PC-3 (cell line): ENCODE measurements at places on chromosomes 7 and 10. TPM values are rescaled to one million over a fixed set of nuclear protein-coding genes. Genes with fewer than 3 reads are reported as not detected.

DNA sequence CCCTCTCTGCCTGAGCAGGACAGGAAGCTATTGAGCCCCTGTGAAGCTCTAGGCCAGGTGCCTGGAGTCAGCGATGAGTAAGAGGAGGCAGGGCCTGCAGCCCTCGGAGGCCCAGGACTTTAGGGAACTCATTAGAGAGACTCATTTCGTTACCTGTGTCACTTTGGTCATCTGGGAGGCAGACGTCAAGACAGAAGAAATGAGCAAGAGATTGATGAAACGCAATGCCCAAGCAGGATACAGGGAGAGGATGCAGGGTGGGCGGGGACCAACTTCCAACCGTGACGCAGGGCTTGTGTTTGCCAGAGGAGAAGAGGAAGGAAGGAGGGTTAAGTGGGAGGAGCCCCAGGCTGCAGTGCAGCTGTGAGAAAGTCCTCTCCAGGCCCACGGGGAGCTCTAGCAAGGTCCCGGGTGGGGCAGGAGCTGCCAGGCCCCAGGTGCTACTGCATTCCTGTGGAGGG lies 26.4 kb upstream of the GNA12 start:
- H3K4me3 ChIP-seq: peak overlapping the region; percentile 10; the same call in 1 of the 2 replicates
- peaks cover 35% of the 10 kb centered on the region for H3K4me1 ChIP-seq
- H3K36me3 ChIP-seq: no peaks in the 10 kb centered on the region
- H3K27ac ChIP-seq: peak overlapping the region; percentile 53

GRCh38 chr10:74431816-74432215 lies 280.8 kb downstream of the ADK start:
- H3K4me1 ChIP-seq: peaks cover 20% of the 10 kb centered on the region
- DNase-seq: no peak
- H3K4me3 ChIP-seq: no peak overlapping the region

- DNase-seq: no peak
- H3K27ac ChIP-seq: no peak overlapping the region
- H3K4me3 ChIP-seq: no peak overlapping the region
Observed at GRCh38 chr10:34373211-34373610, 441.9 kb downstream of the PARD3 start.

HYAL4 gene
- total RNA-seq: 0.26 and 0.98 TPM in 2 replicates

FAM13C gene
- 0.07 and 0.63 TPM in 2 replicates for total RNA-seq

GRCh38 chr10:75211007-75211691 lies 553 bp downstream of the VDAC2 start:
- H3K27ac ChIP-seq: peak overlapping the region; percentile 85
- H3K4me1 ChIP-seq: peaks cover 45% of the 10 kb centered on the region
- H3K27me3 ChIP-seq: no peaks in the 10 kb centered on the region

DNA sequence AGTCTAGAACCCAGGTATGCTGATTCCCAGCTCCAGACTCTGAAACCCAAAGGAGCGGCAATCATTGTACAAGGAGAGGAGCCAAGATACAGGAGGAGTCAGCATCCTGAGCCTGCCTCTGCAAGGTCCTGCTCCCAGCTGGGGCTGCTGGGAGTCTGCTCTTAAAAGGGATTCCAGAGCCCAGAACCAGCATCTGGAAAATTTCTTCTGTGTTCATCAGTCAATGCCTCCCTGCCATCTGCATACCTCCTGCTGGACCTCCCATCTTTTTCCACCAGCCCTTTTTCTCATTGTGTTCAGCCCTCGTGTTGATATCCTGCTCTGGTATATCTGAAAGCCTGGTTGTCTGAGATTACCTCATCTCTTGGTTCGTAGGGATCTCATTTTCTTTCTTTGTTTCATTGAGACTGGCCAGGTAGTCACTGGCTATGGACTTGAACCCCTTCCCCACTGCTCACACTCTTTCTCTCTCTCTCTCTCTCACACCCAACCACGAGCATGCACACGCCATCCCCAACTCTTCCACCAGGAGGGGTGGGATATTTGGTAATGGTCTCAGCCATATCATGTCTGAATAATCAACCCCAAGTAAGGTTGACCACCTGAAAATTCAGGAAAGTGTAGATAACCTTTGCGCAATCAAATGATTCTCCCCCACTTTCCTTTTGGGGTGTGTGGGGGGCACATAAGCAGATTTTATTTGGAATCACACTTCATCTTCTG lies 608.8 kb downstream of the LRMDA start:
- H3K27ac ChIP-seq: no peak overlapping the region
- peaks cover 10% of the 10 kb centered on the region for H3K4me1 ChIP-seq
- peaks cover 49% of the 10 kb centered on the region for H3K27me3 ChIP-seq
- no peak overlapping the region for H3K4me3 ChIP-seq

GRCh38 chr10:43623351-43623750 lies 17.1 kb downstream of the ZNF485 start:
- H3K27ac ChIP-seq: no peak overlapping the region
- H3K4me3 ChIP-seq: peak overlapping the region; percentile 28
- peaks cover 10% of the 10 kb centered on the region; the same call in 1 of the 2 replicates for H3K36me3 ChIP-seq
- DNase-seq: no peak
- H3K27me3 ChIP-seq: no peaks in the 10 kb centered on the region

GRCh38 chr7:40760293-40760964 lies 625.6 kb downstream of the SUGCT start:
- H3K4me3 ChIP-seq: no peak overlapping the region
- DNase-seq: no peak
- no peaks in the 10 kb centered on the region for H3K27me3 ChIP-seq
- H3K4me1 ChIP-seq: no peaks in the 10 kb centered on the region

ANK3 gene
- 29.5 and 33.6 TPM in 2 replicates for total RNA-seq

TFR2 gene
- total RNA-seq: not detected in 2 replicates

GRCh38 chr7:113633073-113633472 lies 285.7 kb downstream of the PPP1R3A start:
- H3K4me3 ChIP-seq: no peak overlapping the region
- no peaks in the 10 kb centered on the region for H3K27me3 ChIP-seq
- H3K4me1 ChIP-seq: no peaks in the 10 kb centered on the region
- H3K27ac ChIP-seq: no peak overlapping the region
- H3K36me3 ChIP-seq: no peaks in the 10 kb centered on the region
- DNase-seq: no peak

- peak; percentile 64 for DNase-seq
- H3K27me3 ChIP-seq: peaks cover 8% of the 10 kb centered on the region; the same call in 1 of the 2 replicates
- no peaks in the 10 kb centered on the region for H3K36me3 ChIP-seq
- peak overlapping the region; percentile 23; the same call in 1 of the 2 replicates for H3K27ac ChIP-seq
- no peak overlapping the region; the same call in 1 of the 2 replicates for H3K4me3 ChIP-seq
- H3K4me1 ChIP-seq: peaks cover 16% of the 10 kb centered on the region
Observed at GRCh38 chr7:82593780-82594179, 150.2 kb upstream of the CACNA2D1 start.

DNA sequence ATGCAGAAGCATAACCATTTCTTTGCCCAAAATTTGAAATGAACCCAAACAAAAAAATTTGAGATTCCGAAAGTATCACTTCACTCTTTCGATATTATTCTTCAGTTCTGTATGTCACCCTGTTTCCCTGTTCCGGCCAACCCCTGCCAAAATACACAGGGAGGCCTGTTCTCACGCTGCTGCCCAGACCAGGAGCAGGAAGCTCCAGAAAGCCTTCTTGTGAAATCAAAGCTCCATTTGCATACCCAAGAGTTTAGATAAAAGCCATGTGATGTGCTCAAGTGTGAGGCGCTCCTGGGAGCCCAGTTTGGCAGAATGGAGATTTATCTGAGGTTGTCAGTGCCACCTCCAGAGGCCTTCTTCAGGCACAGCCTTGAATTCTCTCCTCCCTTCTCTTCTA lies 236.2 kb downstream of the FGFR2 start:
- H3K4me1 ChIP-seq: no peaks in the 10 kb centered on the region
- no peak overlapping the region for H3K4me3 ChIP-seq
- H3K27ac ChIP-seq: no peak overlapping the region
